ENCODE measurements at places on chromosomes 2 and 18.

- DNase-seq = no peak
Observed at GRCh38 chr18:13159579-13159978, 59.0 kb upstream of the LDLRAD4 start.

DNA sequence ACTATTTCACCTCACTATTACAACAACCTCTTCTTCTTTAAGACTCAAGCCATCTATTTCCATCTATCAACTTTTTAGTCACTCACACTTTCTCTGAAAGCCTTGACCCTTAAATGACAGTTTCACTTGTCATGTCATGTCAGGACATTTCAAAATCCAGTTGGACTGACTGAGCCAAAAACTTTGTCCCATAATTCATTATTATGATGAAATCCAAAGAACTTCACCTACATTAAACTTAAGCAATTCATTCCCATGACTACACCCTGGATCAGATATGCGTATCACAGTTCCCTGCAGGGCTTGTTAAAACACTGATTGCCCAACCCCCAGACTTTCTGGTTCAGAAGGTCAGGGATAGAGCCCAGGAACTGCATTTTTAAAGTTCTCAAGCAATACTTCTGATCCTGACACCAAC lies 26.5 kb downstream of the LDAH start:
- DNase-seq = no peak

GRCh38 chr2:239160226-239161143 lies 240.3 kb downstream of the HDAC4 start:
- DNase-seq = peak; percentile 19

DNA sequence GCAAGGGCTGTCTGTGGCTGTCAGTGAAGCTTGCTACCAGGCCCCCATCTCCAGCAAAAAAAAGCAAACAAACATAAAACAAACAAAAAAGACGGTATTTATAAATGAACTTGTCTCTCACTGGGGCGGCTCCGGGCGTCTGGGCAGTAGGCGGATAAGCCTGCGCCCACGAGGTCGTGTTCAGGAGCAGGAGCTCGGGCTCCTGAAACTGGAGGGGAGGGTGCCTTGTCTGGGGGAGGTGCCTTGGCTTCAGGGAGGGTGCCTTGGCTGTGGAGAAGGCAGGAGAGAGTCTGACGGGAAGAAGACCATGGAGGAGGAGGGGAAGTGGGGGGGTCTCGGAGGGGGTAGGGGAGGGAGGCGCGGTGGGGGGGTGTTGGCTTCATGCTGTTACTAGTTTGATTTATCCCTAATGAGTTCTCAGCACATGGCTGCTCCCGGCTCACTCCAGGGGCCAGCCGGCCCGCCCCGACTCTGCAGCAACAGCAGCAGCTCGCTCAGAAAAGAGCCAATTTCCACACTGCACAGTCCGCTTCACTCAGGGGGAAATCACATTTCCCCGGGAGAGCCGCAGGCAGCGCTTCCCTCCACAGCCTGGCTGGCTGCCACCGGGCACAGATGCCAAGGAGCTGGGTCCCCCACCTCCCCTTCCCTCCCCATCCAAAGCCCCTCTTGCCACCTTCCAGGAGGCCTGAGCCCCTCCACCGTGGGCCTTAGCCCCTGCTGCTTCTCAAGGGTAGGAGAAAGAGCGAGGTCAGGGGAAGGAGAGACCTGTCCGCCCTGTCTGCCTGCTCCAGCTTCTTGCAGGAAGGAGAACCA lies 38.7 kb downstream of the PSD4 start:
- peak; percentile 60 for DNase-seq

GRCh38 chr2:234462218-234462992 lies 34.5 kb downstream of the ARL4C start:
- no peak for DNase-seq

GRCh38 chr18:73552171-73552570 lies 595.5 kb downstream of the FBXO15 start:
- no peak for DNase-seq

DNA sequence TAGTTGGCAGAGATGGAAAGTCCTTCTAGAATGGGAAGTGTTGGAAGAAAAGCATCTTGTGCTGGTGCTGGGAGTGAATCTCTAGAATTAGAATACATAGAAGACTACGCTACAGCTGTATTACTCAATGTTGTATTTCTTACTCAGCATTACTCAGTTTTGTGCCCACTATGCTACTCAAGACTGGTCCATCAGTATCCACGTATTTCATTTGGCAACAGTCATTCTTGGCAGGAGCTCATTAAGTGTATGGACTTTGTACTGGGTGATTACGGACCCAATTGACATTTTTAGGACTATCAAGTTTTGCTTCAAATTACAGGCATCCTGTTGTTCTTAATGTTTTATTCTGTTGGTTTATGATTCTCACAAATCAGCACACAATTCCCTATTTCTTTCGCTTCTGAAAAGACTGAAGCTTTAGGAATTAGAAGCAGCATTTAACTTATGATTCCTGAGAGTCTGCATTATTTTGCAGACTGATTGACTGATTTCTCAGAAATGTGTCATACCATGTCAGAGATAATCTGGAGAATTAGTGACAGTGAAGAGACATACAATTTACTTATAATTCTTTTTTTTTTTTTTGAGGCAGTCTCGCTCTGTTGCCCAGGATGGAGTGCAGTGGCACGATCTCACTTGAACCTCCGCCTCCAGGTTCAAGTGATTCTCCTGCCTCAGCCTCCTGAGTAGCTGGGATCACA lies 136.9 kb downstream of the MYO3B start:
- DNase-seq = no peak

DNA sequence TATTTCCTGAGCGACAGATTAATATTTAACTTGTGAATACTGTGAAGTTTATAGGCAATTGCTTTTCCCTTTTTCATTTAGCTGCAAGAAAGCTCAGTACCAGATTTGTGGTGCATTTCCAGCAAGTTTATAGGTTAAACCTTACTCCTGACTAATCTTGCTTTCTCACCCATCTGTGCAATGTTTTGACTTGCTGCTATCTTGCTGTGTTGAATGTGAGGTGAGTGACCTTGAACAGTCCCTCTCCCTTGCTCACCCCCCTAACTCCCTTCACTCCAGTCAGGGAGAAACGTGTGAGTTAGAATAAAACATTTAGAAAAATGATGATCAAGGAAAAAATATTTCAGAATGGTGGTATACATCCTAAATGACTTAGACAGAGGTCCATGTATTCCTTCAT lies 39.8 kb upstream of the PARD3B start:
- no peak for DNase-seq

DNA sequence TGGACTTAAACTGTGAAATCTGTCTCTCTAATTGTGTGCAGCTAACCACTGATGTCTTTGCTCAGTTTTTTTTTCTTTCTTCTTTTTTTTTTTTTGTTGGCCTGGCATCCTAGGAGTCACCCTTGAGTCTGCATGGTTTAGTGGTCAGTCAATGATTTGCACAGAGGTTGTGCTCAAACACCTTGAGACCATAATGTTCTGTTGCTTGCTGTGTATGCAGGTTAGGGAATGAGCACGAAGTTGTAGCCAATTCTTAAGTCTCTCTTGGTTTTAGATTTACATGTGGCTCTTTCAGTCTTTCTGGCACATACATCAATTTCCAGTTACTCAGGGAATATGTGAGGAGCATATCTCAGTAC lies 16.7 kb downstream of the PLB1 start:
- DNase-seq = no peak

- no peak for DNase-seq
Observed at GRCh38 chr2:70632966-70633365, 79.3 kb upstream of the TGFA start.

GRCh38 chr2:30026091-30027055 lies 105.0 kb upstream of the ALK start:
- DNase-seq = peak; percentile 63

- DNase-seq = peak; percentile 66
Observed at GRCh38 chr2:152036611-152037469, 62.0 kb downstream of the CACNB4 start.

DNA sequence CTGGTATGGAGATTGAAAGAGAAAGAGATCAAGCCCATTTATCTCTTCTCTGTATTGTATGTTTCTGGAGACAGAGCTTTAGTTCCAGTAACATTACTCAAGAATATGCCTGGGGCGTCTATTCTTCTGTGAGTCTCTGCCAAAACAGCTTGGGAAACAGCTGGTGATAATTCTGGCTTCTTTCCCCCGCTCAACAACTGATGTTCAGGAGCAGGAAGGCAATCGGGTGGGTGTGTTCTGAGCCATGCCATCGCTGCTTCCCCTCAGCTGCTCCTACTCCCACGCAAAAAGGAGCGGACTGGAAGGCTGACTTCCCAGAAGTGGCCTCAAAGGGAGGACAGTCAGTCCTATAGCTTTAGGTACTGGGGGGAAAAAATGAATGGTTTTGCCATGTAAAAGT lies 695.1 kb downstream of the PLCL1 start:
- peak; percentile 70 for DNase-seq

DNA sequence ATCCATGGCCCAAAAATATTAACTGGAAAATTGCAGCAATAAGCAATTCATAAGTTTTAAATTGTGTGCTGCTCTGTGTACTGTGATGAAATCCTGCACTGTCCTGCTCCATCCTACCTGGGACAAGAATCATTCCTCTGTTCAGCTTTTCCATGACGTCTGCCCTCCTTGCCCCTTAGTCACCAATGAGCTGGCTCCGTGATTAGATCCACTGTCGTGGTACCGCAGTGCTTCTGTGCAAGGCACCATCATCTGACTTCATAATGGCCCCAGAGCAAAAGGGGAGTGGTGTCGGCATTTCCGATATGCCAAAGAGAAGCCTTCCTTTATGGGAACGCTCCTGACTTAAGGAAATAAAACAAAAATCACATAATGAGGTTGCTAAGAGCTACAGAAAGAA lies 3.4 kb upstream of the FAHD2A start:
- DNase-seq = no peak

- DNase-seq = peak; percentile 58
Observed at GRCh38 chr2:43269706-43270105, 43.3 kb upstream of the ZFP36L2 start.

DNA sequence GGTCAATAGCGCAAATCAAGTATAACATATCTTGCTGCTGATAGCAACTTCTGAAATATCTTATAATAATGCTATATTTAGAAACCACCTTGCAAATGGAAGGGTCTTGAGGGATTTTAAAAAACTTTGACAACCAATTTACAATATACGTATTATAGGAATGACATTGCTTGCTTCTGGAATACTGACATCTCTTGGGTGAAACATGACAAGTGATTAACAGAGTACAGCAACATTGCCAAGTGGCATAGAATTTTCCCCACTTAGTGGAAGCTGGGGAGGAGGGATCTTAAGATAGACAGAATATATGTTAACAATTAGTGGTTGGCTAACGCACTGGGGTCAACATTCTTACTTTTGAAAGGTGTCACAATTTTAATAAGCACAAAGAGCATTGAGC lies 133.6 kb upstream of the TMEFF2 start:
- no peak for DNase-seq

DNA sequence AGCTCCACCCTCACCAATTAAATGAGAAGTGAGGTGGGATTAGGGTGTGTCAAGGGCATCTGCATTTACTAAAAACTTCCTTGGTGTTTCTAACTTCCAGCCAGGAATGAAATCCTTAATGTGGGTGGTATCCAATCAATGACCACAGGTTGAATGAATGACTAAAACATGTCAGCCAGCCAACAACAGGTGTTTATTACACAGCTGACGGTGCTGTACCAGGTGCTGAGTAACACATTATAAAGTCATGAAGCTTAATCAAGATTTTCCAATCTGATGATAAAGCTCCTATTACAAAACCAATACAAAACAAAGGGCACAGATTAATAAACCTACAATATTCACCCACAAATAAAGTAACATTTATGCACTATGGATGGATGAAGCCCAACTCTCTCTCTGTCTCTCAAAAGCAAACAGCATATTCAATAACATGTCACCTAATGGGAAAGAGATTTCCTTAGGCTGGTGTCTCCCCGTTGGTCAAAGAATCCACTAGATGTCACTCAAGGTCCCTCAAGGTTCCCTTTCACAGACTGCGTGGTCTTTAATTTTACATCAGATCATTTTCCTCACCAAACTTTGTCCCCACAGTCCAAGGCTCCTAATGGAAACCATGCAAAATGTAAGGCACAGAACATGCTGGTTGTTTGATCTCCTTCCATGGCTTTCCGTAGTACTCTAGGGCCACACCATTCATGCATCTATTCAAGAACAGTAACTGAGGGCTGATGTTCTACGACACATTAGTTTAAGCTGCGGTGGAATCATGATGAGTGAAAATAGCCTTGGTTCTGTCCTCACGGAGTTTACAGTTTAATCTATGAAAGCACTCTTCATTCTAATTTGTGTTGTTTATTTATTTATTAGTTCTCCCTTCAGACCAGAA lies 6.4 kb upstream of the PTPN4 start:
- DNase-seq = no peak

- no peak for DNase-seq
Observed at GRCh38 chr2:133553251-133553650, 15.0 kb downstream of the NCKAP5 start.

DNA sequence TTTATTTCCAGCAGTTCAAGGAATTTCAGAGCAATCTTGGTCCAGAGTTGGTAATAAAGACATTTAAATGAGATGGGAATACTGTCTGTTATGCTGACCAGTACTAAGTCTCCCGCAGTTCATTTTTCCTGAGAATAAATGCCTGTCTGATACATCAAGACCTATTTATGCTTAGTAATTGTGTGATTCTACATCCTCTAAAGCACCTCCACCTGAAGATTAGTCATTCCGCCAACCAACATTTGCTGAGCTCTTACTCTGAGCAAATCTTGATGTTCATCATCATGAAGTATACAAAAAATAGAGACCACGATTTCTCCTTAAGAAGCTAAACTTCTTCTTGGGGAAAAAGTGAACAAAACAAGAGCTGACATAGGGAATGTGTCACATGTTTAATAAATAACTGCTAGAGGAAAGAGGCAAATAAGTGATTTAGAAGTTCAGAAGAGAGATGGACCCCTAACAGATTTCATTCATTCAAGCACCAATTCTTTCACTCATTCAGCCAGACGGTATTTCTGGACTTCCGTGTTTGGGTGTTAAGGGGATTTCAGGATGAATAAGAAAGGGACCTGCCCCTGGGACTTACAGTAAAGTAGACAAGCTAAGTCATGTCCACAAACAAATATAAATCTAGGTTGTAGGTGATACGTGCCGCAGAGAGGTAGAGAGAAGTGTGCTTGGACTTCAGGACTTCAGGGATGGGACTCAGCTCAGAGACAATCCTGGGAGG lies 34.2 kb upstream of the PPP4R1 start:
- no peak for DNase-seq

- DNase-seq = no peak
Observed at GRCh38 chr2:36425608-36426355, 70.2 kb downstream of the CRIM1 start.

- no peak for DNase-seq
Observed at GRCh38 chr2:15449556-15450236, 111.4 kb downstream of the NBAS start.

DNA sequence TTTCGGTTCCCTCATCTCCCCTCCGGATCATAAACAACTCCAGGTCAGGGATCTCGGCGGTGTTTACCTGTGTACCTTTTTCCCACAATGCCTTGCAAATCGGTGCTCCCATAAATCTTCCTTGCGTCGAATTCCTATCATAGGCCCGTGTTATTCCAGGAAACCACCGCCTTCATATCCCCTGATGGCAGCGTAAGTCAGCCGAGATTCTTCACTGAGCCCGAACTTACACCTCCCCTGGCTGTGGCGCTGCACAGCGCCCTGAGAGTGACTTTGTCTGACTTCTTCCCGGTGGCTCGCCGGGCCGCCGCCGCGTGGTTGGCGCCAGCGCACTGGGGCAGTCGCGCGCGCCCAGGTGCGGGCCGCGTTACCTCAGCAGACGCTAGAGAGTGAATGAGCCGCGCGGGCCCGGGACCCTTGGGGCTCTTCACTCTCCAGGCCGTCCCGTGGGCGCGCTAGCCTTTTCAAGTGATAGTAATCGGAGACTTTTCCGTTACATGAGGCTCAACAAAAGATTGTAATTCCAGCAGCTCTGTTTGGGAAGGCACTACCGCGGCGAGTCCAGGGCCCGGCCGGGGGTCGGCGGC lies 101.6 kb downstream of the SPTBN1 start:
- peak; percentile 63 for DNase-seq

GRCh38 chr2:234099266-234099665 lies 48.8 kb downstream of the SPP2 start:
- no peak for DNase-seq
